ENCODE measurements at places on chromosomes 11 and 22.
A peak's percentile ranks its signal among the peaks of the same experiment; 100 is the strongest.

DNA sequence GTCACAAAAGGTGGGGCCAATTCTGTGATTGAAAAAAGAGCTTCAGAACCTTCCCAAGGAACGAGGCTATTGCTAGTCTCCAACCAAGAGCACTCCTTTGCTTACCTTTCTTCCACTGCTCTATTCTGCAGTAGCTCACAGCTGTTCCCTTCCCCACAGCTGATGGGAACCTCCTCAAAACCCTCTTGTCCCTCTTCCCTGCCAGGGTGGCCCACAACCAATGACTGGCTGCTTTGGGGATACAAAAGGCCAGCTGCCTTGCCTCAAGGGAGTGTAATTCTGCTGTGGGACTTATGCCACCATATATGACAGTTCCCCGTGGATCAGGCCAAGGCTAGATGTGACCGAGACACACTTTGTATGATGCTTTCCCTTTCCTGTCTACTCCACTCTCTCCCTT is 15.0 kb downstream of the KCNE3 start:
- DNase-seq, result no peak

GRCh38 chr22:22776121-22776520 is 111.5 kb upstream of the IGLL5 start:
- no peak for DNase-seq

DNA sequence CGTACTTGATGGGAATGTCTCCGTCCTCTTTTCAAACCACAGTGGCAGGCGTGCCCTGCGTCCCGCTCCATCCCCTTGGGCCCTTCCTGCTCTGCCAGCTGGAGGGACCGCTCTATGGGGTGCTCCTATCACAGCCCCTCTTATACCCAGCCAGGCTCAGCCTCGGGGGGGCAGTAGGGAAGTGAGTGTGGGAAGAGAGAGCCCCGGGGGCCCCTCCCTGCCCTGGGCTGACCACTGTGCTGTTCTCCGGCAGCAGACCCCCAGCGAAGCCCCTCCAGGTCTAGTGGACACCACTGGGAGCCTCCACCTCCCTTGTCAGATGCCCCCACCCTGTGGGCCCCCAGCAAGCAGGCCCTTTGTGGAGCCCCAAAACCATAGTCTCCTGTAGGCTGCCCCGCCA is 572.5 kb downstream of the BRD1 start:
- no peak for DNase-seq

GRCh38 chr22:30191040-30191701 is 55.4 kb downstream of the LIF start:
- no peak for DNase-seq

DNA sequence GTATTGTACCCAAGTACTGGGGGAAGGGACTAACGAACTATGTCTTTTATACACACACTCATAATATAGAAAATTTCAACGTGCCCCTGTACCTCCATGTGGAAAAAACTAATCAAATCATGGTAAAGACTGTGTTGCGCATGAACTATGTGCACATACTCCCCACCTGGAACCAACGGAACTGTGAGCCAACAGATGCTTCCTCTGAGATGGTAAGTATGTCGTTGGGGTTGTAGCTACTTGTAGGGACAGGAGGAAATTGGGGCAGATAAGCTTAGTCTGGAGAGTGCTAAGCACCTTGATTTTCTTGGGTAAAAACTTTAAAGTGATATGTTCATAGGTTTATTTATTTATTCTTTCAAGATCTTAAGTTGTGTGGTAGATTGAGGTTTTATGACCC is 40.1 kb downstream of the GLYAT start:
- no peak for DNase-seq

DNA sequence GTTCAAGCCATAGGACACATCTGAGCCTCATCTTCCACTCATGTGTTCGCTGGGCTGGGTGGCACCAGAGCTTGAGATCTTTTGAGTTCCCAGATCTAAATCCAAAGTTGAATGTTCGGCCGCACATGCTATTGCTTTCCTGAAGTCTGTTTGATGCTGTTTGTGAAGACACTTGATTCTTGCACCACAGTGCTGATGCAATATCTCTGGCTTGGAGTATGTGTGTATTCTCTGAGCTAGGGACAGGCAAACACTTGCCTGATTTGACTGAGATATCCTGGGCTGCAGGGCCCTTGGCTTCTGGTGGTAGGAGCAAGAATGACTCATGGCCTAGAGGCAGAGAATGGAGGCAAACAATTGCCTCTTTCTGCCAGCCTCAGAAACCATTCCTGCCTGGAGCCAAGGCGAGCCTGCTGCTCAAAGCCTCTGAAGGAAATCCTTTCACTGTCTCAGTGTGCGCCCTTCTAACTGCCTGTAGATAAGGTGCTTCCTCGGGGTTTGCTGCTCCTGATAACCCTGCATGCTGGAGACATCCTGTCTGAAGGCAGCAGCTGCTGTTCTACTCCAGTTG is 73.0 kb downstream of the CYB5R2 start:
- peak; percentile 85 for DNase-seq

- no peak for DNase-seq
These were observed 636.3 kb upstream of the TENM4 start for GRCh38 chr11:80077113-80077512.

GRCh38 chr22:21835378-21835777 is 32.1 kb downstream of the MAPK1 start:
- no peak for DNase-seq

DNA sequence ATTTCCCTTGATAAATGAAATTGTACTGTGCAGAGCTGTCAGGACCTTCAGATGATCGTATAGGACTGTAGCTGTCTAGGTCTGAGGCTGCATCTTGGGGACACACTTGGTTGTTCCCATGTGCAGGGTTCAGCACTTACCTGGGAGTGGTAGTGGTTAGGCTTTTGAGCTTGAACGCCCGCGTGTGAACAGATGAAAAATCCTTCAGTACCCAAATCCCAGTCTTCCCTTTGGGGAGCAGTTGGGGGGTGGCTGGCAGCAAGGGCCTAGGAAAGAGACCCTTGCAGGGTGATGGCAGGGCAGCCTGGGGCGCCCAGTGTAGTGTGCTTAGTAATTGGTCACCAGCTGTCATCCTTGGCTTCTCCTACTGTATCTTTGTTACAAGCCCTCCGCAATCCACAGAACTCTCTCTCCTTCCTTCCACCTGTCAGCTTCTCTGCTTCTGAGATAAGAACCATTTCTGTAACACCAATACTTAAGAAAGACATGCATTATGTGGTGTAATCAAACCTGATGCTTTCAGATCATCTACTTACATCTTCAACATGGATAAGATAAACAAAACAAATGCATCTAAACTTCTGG is 64.6 kb downstream of the MORC2 start:
- no peak for DNase-seq

GRCh38 chr11:64007629-64008282 is 21.5 kb downstream of the OTUB1 start:
- no peak for DNase-seq

DNA sequence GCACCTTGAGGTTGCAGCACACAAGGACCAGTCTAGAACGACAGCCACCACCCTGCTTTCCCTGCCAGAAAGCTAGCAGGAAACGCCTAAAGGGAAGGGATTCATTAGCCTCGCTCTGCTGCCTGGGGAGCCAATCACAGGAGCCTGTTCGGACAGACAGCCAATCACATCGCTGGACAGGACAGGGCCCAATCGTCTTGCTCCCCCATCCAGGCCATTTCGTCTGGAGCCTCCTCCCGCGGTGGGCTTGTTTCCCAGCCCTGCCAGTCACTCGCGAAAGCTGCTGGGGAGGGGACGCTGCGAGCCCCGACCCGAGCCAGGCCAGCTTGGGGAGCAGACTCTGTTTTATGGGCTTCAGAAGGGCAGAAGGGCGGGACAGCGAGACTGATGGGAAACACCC is 79.8 kb upstream of the NCAM1 start:
- no peak for DNase-seq

GRCh38 chr11:11946180-11946579 is 62.2 kb downstream of the DKK3 start:
- peak; percentile 44 for DNase-seq

- no peak for DNase-seq
These were observed 252.3 kb downstream of the TBC1D22A start for GRCh38 chr22:47014636-47015345.

- no peak for DNase-seq
These were observed 2.6 kb downstream of the TAGLN start for GRCh38 chr11:117201658-117202305.

- peak; percentile 93 for DNase-seq
These were observed 41.1 kb downstream of the LIF start for GRCh38 chr22:30205281-30206115.

DNA sequence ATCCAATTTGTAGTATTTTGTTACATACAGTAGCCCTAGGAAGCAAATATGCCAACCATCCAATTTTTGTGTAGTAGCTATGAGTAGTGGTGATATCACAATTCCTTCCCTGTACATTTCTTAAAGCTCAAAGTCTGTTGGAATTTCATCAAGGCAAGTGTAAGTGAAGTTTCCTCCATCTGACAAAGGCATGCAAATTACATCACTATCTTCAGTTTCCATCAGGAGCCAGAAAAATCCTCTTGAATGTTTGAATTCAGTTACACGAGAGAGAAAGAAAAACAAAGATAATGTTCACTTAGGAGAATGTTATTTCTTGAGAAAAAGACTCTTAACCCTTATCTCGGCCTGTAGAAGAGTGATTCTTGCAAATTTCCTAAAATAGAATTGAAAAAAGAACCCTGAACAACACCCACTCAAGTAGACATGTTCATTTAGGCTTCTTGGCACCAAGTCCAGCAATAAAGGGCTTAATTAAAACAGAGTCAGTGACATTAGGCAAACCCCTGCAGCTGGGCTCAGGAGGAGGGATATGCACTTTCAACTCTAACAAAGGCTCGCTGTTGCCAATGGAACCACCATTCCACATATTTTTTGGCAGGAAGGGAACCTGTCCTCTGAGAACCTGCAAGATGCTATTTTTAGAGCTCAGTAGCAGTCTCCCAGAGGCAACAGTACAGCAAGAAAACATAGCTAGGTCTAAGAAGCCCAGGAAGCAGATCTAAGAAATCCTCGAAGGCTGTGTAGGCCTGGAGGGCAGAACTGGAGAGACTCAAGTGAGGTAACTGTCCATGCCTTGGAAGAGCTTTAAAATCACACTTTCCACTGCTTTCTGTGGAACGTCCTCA is 144.6 kb downstream of the CCDC81 start:
- peak; percentile 59 for DNase-seq

GRCh38 chr11:69241075-69241740 is 52.7 kb upstream of the MYEOV start:
- DNase-seq, result no peak

GRCh38 chr11:34749666-34750659 is 129.1 kb downstream of the EHF start:
- peak; percentile 77 for DNase-seq

- no peak for DNase-seq
These were observed 13.1 kb downstream of the MED19 start for GRCh38 chr11:57698843-57699365.

- DNase-seq, result peak; percentile 94
These were observed 12.0 kb upstream of the CAT start for GRCh38 chr11:34426766-34427185.

DNA sequence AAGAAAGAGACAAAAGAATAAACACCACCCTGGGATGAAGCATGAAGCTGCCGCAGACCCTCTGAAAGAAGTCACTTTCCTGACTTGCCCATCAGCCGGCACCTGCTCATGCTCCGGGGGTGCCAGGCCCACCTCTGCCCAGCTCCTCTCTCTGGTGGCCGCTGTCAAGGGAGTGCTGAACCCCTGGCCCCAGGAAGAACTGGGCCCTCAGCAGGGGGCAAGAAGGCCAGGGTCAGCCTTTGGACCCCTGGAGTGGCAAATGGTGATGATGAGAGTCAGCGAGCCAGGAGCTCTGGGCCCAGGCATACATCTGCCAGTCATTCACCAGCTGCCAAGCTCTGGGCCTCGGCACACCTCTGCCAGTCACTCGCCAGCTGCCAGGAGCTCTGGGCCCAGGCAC is 17.4 kb downstream of the TTLL8 start:
- DNase-seq, result no peak

DNA sequence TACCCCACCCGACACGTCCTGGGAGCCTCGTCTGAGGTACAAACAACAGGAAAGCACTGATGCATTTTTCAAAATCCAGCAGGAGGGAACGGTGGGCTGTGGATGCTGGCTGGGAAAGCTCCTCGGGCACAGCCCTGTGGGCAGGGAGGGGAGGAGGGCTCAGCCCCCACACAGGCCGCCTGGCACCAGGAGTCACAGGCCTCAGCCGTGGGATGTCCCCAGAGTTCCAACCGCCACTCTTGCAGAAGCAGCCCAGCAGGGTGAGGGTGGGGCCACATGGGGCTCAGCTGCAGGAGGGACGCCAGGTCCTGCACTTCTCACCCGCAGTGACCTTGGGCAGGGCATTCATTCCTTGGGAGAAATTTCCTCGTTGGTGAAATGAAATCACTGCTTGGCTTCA is 274.6 kb downstream of the BRD1 start:
- no peak for DNase-seq

- no peak for DNase-seq
These were observed 2.9 kb downstream of the CFAP68 start for GRCh38 chr11:111882202-111882601.

DNA sequence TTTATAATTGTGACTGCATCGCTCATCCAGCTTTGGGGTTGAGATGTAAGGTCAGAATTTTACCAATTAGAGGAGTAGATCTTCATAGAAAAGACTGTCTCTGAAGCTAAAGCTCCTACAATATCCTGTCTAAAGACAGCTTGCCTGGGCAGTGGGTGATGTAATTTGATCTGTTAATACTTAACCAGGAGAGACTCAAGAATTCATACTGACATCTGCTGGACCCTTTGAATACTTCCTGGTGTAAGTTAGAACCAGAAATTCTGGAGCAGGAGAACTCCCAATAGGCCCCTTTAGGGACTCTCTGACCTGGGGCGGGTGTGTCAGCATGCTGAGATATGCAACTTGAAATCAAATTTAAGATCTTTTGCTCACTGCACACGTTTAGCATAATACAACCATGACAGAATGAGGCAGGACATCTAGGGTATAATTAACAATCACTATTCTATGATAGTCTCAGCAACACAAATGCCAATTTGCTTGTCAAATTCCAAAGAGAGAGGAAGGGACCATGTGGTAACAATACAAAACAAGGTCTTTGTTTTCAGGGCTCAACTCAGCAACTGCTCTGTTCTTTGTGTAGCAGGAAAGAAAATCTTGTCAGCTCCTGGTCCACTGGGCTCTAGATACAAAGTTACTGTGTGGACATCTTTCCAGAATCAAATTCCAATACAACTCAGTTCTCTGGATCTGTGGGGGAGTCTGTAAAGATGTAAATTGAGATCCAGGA is 143.9 kb downstream of the INSC start:
- no peak for DNase-seq

DNA sequence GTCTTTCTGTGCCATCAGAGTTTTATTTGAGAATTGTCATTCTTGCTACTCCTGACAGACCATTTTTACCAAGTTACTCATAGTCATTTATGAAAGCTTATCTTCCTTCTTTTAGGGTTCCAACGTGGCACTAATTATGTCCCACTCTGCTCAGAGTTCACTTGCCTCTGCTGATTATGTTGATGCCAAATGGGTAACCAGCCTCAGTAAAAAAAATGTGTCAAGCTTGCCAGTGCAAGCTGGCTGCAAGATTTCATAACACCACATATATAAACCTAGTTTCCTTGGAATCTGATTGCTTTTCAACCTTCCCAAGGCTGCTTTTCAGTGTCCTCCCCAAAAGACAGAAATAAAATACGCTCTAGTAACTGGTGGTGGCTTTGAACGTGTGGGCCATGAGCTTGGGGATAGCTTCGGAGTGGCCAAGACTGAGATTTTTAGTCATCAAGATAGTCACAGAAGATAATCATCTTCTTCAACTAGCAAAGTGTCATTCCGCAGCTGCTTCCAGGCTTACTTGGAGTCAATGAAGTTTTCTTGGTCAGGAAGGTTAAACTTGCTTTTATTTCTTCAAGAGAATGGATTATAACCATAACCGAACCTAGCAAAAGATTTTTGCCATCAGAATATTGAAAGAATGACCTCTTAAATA is 29.5 kb upstream of the APOA1 start:
- DNase-seq, result no peak

GRCh38 chr11:33157103-33158027 is 3.9 kb downstream of the CSTF3 start:
- no peak for DNase-seq
